Activated CD4-positive, CD25-positive, alpha-beta regulatory T cell treated with anti-CD3 and anti-CD28 coated beads, Interleukin-2, amount 50 U/mL, for 16 hours (primary cell): ENCODE measurements at places on chromosomes 16 and 17.

DNA sequence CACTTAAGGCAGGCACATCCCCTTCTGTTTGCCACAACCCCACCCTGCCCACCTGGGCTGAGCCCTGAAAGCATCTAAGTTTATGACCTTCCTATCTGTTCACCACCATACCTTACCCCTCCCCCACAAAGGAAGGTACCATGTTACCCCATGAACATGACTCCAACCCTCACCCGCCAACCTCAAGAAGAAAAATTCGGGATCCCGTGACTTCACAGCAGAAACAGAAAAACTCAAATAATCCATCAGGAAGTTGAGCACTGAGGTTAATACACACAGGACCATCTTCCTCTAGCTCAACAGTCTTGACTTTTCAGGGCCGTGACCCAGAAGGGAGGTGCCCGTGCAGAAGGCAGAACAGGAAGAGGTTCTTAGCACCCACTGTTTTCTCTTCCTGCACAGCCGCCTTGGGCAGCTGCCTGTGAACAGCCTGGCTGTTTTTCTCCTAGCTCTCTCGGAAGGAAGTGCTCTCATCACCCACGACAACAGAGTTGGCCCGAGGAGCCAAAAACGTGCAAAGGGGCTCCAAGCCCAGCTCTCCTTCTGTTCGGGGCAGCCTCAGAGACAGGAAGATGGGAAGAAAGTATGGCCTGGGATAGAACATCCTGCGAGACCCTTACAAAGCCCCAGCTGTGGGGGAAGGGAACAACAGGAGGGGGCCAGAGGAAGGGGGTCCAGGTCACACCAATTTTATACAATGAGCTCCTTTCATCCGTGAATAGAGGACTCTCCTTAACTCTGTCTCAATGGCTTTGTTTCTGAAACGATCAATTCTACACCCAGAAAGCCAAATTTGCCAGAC is 101.1 kb downstream of the XYLT1 start:
- DNase-seq, result peak; percentile 30

DNA sequence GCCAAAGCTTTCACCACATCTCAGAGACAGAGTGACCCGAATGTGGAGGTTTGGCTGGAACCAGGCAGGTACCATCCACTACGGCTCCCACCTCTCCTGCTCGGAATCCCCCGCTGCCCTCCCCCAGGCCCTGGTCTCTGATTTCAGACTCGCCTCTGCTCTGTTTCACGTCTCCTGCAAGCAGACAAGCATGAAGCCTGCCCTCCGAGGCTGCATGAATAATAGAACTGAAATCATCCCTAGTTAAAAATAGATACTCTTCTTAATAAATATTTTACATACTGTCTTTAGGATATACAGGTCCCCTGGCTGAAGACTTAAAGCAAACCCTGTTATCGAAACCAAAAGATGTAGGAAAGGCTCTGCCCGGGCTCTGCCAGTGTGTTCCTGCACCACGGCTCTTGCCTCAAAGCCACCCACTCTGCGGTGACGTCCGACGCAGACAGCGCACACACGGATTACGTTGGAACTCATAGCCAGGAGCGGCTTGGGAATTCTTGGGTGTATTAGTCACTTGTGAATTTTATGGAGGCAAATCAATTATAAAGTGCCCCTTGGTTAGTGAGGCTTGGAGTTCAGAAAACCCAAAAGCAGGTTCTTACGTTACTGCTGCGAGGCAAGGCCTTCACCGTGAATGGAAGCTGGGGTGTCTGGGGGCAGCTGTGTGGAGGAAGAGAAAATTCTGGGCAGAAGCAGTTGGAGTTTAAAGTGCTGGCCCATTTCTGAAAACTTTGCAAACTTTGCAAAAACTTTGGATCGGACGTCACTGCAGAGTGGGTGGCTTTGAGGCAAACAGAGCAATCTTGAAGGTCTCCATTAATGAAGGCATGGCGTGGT is 25.6 kb upstream of the NPTX1 start:
- no peak for DNase-seq

- no peak for DNase-seq
Observed at GRCh38 chr17:20059728-20060188, 50.6 kb downstream of the SPECC1 start.

DNA sequence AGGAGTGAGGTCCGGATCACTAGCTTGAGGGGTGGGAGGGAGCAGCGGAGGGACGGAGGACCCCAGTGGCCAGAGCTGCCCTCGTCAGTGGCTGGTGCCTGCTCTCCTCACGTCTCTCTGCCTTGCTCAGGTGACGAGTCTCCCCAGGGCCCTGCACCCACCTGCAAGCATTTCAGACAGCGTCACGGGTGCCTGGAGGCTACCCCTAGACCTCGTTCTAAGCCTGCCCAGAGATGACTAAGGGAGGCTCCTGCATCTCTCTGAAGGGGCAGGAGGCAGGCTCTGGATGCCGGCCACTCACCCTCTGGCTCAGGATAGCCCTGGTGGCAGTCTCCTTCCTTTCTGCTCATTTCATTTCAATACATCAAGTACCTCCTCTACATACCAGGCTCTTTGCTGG is 68.8 kb downstream of the MRC2 start:
- DNase-seq, result no peak

DNA sequence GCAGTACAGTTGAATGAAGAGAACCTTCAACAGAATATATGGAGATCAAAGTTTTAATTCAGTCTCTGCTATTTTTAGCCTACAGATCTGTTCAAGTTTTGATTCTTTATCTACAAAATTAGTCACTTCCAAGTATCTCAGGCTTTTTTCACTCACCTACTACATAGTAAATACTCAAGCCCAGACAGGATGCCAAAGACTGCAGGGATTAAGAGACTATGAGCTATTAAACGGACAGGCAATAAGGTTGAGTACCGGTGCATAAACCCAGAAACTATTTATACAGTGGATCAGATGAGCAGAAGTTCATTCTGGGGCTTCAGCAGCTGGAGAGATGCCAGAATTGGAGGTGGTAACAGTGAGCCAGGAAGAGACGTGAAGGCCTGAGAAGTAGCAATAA is 18.7 kb upstream of the OR3A1 start:
- no peak for DNase-seq

GRCh38 chr16:2689968-2690801 is 7.9 kb downstream of the KCTD5 start:
- no peak for DNase-seq

GRCh38 chr17:58354541-58355216 is 2.7 kb upstream of the SUPT4H1 start:
- no peak for DNase-seq

GRCh38 chr16:86347090-86347489 is 163.2 kb upstream of the FOXF1 start:
- no peak for DNase-seq

DNA sequence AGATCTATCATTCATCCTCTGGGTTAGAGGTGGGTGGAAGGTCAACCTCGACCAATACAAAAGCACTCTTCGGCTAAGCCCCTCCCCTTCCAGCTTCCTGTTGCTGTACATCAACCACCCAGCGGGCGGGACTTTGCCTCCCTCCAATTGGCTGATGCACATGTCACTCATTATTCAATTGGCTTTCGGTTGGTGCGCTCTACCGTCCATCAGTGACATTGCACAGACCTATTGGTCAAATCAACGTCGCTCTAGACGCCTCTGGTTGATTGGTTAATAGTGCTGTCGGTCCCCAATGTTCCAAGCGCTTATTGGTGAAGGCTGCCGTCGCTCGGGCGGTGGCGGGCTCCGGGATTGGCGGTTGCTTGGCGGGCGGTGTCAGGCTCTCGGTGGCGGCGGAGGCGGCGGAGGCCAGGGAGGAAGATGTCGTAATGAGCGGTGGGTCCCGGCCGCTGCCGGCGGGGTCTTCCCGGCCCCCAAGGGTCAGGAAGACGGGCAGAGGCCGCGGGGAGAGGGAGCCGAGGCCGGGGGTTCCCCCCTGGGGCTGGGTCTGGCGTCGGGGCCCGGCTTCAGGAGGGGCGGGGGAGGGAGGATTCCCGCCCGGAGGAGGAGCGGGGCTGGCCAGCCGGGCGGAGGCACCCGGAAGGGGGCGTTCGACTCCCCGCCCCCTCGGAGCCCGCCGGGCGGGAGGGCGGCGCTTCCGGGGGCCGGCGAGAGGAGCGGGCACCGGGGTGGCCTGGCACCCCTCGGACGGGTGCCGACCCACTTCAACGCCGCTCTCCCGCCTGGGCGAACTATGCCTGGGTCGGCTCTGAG is at the start of gene SP2:
SP2 (plus strand) TSS at position 381 of the 816 bp plus-strand sequence; CDS start at position 432, 51 bp downstream.
- peak; percentile 95 for DNase-seq

DNA sequence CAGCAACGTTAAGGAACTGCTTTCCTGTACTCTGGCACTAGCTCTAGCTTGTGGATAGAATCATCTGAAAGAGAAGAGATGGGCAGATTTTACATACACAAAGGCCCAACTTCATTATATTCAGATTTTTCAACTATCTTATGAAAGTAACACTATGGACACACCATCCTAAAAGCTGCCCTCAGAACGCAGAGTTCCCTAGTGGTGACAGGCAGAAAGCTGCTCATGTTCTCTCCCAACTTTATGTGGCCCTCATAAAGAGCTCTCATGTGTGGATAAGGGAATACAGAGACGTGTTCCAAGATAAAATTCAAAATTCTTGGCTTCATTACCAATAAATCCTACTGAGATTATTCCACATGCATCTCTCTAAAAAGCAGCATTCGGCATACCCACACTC is 1.5 kb downstream of the CFAP20 start:
- DNase-seq, result no peak

DNA sequence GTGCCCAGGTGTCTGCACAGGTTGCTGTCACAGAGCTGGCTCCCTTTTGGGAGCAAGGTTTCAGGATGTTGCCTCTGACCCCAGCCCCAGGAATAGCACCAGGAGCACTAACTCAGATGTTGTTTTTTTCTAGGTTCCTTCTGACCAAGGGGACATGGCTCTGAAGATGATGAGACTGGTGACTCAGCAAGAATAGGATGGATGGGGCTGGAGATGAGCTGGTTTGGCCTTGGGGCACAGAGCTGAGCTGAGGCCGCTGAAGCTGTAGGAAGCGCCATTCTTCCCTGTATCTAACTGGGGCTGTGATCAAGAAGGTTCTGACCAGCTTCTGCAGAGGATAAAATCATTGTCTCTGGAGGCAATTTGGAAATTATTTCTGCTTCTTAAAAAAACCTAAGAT is 28.1 kb downstream of the SCPEP1 start:
- no peak for DNase-seq

- no peak for DNase-seq
Observed at GRCh38 chr17:53100126-53100525, 722.6 kb upstream of the KIF2B start.

DNA sequence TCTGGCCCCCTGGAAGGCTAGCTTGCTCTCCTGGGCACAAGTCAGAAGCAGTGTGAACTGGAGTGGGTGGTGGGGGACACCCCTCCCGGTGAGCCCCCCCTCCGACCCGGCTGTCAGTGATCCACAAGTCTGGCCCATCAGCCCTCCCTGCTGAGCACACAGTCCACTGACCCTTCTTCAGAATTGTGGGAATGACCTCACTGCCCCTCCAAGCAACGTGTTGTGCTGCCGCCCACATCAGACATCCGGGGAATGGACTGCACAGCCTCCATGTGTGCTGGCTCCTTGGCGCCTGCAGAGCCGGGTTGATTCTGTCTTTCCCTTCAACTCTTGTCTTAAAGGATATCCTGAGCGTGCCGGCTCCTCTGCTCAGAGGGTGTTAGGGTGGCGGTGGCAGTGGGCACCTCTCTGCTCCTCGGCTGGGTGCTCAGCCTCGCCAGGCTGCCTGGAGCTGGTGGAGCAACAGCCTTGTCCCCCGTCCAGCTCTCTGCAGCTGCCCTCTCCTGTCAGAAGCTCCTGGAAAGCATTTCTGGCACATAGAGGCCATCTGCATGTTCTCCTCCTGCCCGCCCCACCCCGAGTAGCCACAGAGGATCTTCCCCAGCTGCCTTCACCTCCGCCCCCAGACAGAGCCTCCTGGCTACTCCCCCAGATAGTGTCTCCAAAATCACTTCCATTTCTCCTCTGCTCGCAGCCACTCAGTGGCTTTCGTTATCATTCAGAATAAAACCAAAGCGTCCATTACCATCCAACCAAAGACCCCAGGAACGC is 19.8 kb downstream of the NPTX1 start:
- no peak for DNase-seq

DNA sequence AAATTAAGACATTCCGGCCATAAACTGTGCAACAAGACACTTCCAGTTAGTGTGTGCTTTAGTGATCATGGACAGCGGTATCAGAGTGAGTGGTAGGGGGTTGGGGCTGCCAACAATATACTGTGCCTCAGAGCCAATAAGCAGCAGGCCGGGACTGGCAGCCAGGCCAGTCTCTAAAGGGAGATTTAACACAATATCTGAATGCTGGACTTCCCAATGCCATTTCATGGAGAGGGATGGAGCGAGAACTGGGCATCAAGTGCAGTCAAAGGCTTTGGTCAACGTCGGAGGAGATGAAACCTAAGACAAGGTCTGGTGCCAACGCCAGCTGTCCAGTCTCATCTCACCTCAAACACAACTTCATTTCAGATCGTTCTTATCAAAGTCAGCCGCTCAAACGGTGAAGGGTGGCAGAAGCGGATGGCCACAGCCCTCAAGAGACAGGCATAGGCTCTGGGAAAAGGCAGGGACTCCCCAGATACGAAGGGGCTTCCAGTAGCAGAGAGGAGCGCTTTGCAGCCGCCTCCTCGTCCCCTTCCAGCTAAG is 935 bp downstream of the USP32 start:
- no peak for DNase-seq

- no peak for DNase-seq
Observed at GRCh38 chr16:11583889-11584565, 2.7 kb downstream of the LITAF start.

GRCh38 chr17:17947966-17948365 is 24.2 kb downstream of the TOM1L2 start:
- DNase-seq, result no peak

DNA sequence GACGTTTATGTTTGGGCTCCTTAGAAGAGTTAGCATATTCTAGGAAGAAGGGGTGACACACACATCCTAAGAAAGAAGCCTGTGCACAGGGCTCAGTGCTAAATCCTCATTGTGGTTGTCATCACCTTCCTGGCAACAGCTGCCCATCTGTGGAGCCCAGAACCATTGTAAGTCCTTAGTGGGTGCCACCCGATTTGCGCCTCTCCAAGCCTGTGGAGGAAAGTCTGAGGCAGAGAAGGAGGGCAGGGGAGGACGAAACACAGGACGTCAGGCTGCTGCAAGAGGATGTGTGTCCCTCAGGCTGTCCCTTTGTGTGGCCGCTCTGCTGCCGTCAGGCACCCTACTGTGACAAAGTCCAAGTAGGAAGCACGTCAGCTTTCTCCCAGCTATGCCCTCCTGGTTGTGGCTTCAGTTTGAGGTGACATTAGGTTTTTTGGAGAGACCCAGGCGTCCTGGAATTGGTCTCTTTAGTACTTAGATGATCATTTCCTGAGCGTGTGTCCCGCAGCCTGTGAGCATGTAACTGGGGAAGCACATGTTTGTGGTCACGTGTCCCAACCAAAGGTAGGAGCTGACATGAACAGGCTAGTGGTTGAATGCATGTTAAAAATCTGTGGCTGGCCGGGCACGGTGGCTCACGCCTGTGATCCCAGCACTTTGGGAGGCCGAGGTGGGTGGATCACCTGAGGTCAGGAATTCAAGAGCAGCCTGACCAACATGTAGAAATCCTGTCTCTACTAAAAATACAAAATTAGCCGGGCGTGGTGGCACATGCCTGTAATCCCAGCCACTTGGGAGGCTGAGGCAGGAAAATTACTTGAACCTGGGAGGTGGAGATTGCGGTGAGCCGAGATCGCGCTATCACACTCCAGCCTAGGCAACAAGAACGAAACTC is 10.7 kb downstream of the CLUAP1 start:
- no peak for DNase-seq
